ENCODE measurements at places on chromosomes 4 and X.

GRCh38 chr4:19807505-19807904, 444.2 kb upstream of the SLIT2 start:
- DNase-seq = no peak

DNA sequence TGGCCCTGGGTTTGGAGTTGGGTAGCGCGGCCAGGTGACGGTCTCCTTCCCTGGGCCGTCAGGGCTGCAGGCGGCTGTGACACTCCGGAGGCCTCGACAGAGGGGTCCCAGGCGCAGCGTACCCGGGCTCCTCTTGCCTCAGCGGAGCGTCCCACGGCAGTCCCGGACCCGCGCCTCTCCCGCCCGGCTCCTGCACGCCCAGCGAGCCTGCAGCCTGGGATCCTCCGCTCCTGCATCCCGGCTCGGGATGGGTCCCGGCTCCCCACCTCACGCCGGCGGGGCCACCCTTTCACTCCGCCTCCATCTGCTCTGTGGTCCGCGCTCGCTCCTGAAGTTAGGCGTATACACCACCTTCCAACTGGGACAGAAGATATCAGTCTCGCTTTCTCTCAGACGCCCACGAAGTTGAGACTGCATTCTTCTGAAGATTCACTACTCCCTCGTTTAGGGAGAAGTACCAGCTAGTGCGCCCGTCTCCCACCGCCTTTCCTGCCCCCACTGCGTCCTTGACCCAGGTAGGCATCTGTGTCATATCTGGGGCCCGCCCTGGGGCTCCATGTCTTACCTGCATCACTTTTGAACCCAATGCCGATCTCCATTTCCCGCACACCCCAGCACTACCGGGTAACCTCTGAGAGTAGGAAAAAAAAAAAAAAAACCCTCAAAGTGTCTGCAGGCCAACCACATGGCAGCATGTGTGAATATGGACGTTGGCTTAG, 32.3 kb upstream of the KDR start:
- no peak for DNase-seq

DNA sequence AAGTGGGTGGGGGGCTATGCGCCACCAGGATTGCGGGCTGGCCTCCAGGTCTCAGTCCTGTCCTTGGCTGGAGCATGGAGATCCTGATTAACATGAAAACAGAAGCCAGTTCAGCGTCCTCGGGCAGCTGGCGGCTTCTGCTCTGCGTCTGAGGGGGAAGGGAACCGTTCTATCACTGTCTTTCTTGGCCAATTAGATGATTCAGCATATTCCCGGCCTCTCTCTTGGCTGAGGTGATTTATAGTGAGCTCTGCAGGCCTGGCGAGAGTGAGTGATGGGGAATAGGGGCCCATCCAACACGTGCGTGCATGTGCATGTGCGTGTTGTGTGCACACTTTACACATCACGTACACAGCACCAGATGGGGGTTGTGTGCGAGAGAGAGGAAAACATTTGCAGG, 145.8 kb upstream of the ATP6AP2 start:
- DNase-seq = no peak

- no peak for DNase-seq
Measured at GRCh38 chrX:46218373-46218772, 326.8 kb downstream of the ZNF674 start.

DNA sequence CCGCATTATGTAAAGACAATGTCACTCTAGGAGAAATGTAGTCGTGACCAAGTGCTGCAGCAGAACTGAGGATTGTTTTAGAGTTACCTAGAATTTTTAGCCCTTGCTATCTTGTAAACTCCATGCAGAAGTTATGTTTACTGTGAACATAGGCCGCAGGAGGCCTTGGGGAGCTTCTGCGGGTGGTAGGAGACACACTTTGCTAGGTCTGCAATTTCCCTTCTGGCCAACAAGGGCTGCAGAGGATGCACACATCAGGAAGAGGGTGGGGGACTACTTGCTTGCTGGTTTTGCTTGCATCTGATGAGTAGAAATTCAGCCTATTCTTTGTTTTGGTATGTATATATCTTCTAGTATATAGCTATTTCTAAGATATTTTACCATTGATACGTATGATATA, 23.1 kb downstream of the BANK1 start:
- DNase-seq = no peak

DNA sequence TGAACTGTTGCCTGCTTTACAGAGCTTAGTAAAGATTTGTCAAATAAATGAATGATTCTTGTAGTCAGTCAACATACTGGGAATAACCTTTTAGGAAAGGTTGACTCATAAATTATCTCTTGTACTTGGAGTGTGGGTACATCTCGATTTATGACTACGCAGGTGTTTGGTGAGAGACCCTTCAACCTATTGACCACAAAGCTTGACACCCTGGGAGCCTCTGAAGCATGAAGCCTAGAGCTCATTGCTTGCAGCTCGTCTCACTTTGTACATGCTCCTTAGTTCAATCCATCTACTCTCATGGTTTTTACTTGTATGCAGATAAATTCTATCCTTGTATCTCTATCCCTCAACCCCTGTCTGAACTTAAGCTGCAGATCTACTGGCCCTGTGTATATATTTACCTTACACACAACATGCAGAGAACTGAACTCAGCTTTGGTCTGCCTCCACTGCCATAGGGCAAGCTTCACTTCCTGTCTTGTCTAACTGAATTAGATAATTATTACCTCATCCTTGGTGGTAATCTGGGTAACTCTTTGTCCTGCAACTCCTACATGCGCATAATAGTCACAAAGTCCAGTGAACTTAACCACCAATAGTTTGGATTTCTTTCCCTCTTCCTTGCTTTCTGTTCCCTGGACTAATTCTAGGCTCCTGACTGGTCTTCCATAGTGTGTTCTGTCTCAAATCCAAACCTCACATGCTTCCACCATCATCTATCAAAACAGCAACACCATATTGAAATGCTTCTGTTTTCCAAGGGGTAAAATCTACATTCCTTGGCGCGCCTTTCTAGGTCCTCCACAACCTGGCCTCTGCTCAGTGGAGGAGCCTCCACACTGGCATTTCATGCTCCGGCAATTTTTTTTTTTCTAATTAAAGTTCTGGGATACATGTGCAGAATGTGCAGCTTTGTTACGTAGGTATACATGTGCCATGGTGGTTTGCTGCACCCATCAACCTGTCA, 32.2 kb upstream of the FAT1 start:
- no peak for DNase-seq

DNA sequence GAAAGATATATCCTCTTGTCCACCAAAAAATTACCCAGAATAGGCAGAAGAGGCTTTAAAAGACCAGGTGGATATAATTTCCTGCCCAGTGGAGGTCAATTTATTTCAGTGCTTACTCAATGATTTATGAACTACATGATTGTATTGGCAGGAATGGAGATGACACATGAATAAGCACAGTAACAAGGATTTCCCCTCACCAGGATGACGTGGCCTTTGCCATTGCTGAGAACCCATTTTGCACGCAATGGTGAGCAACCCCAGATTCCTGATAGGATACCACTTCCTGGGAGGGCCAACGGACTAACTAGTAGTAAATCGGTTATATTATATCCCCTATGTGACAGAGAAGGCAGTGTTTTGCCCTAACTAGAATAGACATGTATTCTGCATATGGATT, 11.6 kb upstream of the TTC29 start:
- DNase-seq = no peak

DNA sequence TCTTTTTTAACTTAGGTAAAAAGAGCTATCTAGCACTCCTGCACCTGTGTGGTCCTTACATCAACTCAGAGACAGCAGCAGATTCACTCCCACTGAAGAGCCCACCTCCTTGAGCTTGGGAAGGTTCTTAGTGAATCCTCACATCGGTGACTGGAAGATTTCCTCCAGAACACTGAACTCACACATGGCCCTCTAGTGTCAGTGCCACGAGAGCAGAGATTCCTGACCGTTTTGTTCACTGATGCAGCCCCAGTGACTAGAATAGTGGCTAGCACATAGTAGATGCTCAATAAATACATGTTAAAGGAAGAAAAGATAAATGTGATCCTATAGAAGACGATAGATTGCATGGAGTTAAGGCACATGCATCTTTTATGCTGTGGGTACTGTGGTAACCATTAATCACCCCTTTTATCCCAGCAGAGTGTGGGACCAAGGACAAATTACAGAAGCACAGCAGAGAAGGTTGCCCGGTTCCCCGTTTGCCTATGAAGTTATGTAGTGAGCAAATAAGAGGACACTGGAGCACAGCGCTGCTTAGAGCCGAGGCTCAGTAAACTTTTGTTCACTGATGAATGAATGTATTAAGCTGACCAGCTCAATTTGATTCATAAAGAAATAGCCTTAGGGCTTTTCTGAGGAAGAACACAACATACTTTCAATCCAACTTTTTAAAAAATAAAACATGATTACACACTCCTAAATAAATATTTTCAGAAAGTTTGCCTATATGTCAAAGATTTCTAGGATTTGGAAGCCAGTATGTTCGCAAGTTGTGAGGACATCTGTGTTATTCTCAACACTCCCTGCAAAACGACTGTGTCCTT, 8.7 kb downstream of the GASK1B start:
- no peak for DNase-seq

GRCh38 chrX:118823263-118824172, at the start of gene ZCCHC12:
Gene ZCCHC12 (plus strand): TSS chrX:118823824. CDS start chrX:118825245, 1,421 bp downstream.
- peak; percentile 20 for DNase-seq

DNA sequence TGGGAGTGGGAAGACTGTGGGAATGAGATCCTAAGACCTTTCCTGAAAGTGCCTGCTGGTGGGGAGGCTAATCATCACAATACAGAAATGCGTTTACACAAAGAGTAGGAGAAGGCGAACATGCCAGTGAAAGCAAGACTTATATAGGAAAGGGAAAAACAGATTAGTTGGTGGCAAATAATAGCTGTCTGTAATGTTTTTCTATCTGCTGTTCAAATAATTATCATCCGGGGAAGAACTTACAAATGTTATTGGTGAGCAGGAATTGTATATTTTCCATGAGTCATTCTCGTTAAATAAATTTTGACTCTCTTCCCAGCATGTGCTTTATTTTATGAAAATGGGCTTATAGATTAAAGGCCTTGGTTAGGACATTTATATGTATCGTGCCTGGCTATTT, 196.5 kb downstream of the ARHGAP10 start:
- no peak for DNase-seq

DNA sequence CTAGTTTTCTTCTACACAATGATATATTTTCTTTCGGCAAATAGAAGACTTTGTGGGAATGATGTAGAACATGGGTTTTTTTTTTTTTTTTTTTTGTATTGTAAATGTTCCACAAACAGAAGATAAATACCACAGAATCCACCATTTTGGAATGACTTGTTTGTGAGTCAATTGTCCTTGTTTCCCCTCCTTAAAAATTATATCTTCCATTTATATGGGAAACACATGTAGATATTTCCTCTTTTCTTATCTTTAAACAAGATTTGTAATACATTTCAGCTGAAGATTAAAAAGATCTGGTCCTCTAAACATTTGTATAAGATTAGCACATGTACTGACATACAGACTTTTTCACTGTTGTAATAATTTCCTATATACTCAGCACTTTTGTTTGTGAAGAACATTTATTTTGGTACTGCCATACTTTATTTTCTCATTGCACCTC, 304.6 kb downstream of the SPRY1 start:
- no peak for DNase-seq

GRCh38 chr4:536351-536972, 37.5 kb downstream of the PIGG start:
- DNase-seq = no peak

DNA sequence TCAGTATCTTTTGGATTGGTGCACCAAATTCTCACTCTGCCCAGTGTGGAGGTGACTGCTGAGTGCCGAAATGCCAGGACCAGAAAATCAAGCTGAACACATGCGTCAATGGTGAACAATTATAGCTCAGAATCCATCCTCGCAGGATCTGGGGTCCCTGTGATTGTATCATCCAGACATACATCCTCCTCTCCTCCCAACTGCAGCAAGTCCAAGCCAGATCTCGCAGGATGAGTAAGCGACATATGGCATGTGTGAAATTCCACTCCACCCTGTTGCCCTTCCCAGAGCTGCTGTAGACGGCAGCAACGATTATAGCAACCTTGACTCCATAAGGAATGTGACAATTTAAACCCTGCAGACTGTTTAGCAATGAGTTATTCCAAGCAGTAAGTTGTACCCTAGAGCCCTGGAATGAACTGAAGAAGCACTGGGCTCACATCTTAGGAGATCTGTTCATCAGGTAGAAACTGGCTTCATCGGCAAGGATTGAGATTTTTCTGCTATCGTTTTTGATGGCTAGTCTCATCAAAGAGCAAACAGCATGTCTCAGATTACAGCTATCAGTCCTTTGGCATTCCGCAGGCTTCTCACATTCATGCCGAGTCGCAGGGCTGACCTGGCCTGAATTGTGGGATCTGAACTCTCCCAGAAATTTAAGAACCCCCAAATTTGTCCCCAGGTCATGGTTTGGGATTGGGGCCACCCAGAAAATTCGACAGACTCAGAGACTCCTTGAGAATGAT, 35.5 kb upstream of the SORBS2 start:
- no peak for DNase-seq

DNA sequence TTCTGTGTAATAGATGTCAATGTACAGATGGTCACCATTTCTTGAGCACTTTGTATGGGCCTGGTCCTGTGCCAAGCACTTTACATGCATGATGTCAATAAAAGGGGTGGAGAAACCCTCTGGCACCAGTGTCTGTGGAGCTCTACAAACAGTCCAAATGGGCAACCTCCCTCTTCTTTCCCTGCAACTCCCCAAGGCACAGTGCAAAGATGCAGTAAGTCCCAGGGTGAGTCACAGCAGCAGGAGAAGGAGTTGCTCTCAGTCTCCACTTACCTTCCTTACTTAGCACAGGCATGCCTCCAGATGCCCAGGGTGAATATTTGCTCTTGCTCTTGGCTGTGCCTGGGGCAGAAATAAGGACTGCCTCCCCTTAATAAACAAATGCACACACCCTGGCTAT, 4.3 kb downstream of the OCIAD2 start:
- DNase-seq = no peak

- no peak for DNase-seq
Measured at GRCh38 chrX:107448998-107449835, at the start of gene FRMPD3. Gene FRMPD3 (plus strand): TSS chrX:107449652. CDS start chrX:107526589, 76,937 bp downstream.

DNA sequence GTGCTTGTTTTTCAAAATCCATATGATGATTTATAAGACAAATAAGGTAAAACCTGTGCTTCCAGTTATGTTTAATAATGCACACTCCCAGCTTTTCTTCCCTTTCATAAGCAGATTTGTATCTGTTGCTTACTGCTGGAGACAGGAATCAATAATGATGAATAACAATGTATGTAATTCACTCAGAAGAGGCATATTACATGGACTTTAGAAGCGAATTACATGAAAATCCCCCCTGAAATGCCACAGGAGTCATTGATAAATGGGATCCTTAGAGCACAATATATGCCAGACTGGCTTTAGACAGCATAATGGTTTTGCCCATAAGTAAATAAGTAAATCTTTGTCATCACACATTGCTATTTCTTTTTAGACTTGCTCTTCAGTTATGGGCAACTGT, 892.3 kb downstream of the CCSER1 start:
- DNase-seq = no peak

- no peak for DNase-seq
Measured at GRCh38 chr4:106450249-106450648, 81.7 kb upstream of the GIMD1 start.

GRCh38 chrX:17736478-17736855, 826 bp upstream of the SCML1 start:
- DNase-seq = no peak

GRCh38 chrX:16807976-16808542, 21.8 kb downstream of the TXLNG start:
- no peak for DNase-seq
